ENCODE measurements at places on chromosomes 3 and 15.
A peak's percentile ranks its signal among the peaks of the same experiment; 100 is the strongest.

- DNase-seq: no peak
Observed at GRCh38 chr3:17014709-17015108, 130.0 kb downstream of the PLCL2 start.

DNA sequence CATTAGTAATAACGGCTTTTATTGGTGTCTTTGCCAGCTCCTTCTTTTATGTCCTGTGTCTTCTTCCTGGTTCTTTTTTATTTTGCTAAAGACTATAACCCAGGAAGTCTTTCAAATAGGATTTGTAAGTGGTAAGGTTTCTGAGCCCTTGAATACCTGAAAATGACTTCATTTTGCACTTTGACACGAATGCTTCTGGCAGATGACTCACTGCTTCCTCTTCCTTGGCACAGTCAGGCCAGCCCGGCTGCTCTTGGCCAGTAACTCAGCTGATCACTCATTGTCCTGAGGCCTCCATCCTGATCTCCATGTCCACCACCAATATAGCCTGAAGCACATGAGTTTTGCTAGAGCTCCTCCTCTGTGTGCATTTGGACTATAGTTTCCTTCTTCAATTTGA is 48.7 kb upstream of the NR2E3 start:
- no peak for DNase-seq

GRCh38 chr3:47611576-47611975 is 32.9 kb upstream of the CSPG5 start:
- DNase-seq: no peak

GRCh38 chr15:27623149-27623548 is 476.0 kb downstream of the OCA2 start:
- no peak for DNase-seq

DNA sequence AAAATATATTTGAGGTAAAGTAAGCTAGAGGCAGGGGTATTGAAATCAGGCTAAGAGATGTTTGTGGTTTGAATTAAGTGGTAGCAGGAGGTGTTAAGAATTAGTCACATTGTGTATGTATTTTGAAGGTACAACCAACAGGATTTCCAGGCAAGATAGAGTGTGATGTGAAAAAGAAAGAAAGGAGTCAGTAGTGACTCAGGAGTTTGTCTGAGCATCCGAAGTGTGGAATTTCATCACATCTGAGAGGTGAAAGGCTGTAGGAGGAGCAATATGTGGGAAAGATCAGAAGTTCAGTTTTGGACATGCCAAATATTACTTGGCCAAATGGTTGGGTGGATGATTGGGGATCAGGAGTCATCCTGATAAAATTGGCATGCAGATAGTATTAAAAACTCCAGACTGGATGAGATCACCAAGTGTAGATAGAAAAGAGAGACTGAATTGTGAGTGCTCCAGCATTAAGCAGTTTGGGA is 32.1 kb upstream of the EBLN2 start:
- no peak for DNase-seq

DNA sequence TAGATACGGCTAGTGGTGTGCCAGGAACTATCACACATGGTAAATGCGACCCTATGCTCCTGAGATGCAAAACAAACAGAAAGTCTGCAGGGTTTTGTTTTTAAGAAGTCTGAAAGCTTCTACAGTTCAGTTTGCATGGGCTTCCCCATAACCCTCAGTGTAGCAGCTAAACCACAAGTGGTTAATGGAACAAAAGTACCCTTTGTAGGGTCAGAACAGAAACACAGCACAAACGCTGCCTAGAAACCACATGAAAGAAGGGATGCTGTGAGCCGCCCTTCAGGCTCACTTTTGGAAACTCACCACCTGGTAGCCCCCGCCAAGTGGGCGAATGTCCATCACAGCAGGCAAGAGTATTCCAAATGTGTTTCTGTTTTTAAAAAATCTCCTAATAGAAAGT is 46.2 kb downstream of the CTDSPL start:
- DNase-seq: no peak

GRCh38 chr3:54659347-54659746 is 268.5 kb downstream of the LRTM1 start:
- DNase-seq: no peak

- no peak for DNase-seq
Observed at GRCh38 chr3:58084166-58084565, 75.9 kb downstream of the FLNB start.

- DNase-seq: no peak
Observed at GRCh38 chr15:68897016-68897415, 33.3 kb upstream of the SPESP1 start.

DNA sequence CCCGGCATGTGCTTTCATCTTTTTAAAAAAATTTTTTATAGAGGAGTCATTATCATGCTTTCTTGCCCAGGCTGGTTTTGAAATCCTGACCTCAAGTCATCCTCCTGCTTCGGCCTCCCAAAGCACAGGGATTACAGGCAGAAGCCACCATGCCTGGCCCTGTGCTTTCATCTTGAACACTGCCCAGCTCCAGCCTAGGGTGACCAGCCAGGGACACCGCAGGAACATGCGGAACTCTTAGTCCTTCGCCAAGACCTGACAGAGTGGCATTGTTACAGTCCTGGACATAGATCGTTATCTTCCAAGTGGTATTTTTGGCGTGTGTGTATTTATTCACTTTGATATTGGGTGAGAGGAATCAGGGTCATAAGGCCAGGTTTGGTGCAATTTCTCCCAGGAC is 7.9 kb upstream of the FURIN start:
- no peak for DNase-seq

DNA sequence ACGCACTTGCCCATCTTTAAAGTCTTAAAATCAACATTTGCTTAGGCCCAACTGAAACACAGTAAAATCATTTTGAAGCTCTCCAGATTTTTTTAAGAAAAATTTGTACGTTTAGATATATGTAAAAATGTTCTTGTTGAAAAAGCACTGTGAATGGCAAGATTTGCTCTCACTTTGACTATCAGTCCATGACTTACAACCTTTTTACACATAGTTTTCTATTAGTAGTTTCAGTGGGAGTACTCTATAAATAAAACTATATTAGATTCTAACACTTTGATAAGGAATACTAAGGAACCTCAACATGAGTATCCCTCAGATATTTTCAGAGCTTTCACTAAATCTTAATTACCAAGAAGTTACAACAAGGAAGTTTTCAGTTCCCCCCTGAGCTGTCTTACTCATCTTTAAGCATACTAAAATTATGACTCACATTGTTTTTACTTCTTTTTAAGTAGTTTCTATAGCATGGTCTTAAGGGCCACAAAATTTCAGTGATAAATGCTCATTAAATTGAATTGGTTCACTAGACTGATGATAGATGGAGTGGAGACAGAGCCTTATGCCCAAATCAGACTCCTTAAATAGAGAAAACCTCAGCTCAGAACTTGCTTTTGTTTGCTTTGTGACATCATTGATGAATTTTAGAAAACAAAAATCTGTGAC is 31.6 kb upstream of the RAP2B start:
- no peak for DNase-seq

GRCh38 chr3:136626493-136626892 is 125.7 kb downstream of the STAG1 start:
- no peak for DNase-seq

DNA sequence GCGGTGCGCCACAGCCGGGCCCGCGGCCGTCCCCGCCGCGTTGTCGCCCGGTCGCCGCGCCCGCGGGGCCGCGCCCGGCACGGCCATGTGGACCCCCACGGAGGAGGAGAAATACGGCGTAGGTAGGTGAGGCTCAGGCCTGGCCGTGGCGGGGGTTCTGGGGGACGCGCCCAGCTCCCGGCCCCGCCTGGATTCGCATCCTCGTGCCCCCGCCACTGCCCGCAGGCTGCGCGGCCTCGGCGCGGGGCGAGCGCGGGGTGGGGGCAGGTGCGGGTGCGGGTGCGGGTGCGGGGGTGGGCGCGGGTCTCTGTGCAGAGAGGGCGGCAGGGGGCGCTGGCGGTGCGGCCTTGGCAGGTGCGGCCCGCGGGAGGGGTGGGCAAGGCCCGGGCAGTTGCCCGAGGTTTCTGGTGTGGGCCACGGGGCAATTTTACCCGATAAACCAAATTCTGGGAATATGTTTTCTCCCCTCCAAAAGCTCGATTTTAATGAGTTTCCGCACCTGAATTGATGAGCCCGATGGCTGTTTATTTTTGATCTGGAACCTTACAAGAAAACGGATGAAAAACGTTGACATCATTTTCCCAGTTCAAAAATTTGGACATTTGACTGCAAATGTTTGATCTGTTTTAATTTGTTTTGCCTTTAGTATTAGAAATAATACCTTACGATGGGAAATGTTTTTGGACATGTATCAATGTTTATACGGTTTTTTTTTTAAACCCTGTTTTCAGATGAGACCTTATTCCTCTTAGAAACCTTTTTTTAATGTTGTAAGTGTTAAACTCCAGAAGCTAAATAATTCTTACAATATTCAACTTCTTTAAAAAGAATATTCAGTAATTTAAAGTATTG is 678 bp downstream of the DOCK3 start:
- DNase-seq: no peak

GRCh38 chr3:71784201-71784913 is 591 bp downstream of the PROK2 start:
- DNase-seq: no peak

DNA sequence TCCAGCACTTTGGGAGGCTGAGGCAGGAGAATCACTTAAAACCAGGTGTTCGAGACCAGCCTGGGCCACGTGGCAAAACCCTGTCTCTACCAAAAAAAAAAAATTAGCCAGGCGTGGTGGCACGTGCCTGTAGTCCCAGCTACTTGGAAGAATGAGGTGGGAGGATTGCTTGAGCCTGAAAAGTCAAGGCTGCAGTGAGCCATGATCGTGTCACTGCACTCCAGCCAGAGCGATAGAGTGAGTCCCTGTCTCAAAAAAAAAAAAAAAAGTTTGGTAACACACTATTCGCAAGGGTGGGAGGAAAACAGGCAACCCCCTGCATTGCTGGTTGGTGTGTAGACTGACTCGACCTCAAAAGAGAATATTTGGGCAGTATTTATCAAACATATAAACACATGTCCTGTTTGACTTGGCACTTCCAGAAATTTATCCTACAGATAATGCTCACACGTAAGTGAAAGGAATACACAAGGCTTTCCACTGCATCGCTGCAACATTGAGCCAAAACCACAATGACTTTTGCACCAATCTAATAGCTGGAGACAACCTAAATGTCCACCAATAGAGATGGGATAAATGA is 3.1 kb upstream of the ANPEP start:
- DNase-seq: no peak

DNA sequence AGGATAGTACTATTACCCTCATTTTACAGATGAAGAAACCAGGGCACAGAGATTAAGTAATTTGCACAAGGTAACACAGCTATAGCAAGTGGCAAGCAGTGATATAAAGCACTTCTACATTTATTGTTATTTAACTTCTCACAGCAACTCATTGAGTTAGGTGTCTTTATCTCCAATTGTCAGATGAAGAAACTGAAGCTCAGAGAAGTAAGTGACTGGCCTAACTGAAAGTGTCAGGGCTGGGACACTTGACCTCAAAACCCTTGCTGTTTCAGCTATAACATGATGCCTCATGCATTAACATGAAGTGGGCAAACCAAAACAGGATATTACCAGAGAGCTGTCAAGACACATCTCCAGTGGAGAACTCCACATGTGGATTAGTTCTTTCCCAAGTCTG is 65.8 kb upstream of the LEKR1 start:
- no peak for DNase-seq

- no peak for DNase-seq
Observed at GRCh38 chr15:74159773-74160172, 13.7 kb upstream of the ISLR start.

GRCh38 chr3:42157540-42158538 is 66.7 kb downstream of the TRAK1 start:
- no peak for DNase-seq

DNA sequence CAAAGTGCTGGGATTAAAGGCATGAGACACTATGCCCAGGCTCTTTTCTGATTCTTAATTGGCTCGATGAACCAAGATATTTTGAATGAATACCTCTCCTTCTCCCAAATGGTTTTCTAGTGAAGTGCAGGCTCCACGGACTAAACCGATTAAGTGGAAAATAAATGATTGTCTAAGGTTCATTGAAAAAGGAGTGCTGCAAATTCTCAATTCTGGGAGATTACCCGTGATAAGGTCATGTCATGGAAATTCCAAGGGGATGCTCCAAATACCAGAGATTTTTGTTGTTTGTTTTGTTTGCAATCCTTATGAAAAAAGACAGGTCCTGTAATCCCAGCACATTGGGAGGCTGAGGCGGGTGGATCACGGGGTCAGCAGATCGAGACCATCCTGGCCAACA is 406.9 kb upstream of the TBL1XR1 start:
- DNase-seq: no peak

DNA sequence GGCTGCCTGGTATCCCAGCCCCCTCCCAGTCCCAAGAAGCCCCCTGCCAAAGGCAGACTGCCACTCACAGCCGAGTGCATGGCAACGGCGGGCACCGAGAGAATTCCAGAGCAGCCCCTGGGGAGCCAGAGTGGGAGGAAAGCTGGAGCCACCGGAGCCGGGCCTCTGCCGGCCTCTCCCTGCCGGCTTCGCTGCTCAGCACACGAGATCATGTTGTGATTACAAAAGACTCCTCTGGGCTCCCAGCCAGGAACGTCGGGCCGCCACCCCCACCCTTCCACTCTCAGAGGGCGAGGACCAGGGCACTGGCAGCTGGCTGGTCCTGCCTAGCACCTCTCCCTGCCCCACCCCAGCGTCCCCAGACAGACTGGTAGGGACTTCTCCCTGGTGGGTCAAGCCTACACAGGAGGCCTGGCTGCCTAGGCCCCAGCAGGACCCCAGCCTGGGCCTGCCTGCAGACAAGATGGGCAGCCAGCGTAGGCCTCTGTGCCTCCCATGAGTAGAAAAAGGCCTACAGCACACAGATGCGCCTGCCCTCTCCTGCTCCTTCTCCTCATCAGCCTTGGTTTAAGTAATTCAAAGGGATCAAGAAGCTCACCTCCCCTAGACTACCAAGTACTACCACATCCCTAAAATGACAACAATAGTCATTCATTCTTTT is at the start of gene CCDC9B:
TSS of gene CCDC9B (minus strand) at position 200 of the 661 bp plus-strand sequence. CDS start at position 80, 120 bp downstream.
- DNase-seq: peak; percentile 52

GRCh38 chr3:158314426-158315357 is 204.8 kb downstream of the RSRC1 start:
- DNase-seq: no peak

- DNase-seq: no peak
Observed at GRCh38 chr3:76198086-76198485, 412.7 kb upstream of the ZNF717 start.

DNA sequence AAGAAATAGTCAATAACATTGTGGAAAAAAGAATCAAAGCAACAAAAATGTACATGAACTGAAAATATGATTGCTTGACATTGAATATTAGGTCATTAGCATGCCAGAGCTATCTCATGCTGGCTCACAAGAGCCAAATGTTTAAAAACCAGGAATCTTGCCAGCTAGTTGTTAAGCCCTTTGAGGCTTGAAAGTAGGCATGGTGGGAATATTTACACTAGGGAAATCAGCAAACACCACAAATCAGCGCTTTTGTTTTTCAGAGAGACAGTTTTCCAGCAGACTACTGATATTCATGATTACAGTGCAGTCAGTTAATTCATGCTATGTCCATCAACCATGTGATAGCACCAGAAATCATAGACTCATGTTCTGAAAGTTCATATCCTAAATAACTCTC is 144.8 kb downstream of the ARPP21 start:
- no peak for DNase-seq

All from NCI-H524 treated with DMSO at 0.1 percent for 48 hours (cell line).